ENCODE measurements at places on chromosomes 7 and 10.
A peak's percentile ranks its signal among the peaks of the same experiment; 100 is the strongest.

GRCh38 chr10:625333-625696 lies 64.2 kb downstream of the DIP2C start:
- DNase-seq, result no peak

DNA sequence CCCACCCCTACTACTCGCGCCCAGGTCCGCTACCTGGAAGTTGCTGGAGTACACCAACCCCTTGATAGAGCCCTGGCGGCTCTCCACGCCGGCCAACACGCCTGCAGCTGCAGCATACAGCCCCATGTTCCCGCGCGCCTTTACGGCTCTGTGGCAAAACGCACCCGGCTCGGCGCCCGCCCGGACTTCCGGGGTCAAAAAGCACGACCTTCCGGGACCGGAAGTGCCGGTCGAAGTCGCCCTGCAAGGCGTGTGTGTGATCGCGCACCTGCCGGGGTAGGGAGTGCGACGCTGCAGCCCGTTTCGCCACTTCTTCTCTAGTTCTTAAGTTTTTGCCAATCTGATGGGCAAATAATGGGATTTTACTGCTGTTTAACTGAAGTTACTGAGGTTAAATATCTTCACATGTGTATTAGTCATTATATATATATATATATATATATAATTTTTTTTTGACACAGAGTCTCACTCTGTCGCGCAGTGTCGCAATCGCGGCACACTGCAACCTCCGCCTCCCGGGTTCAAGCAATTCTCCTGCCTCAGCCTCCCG lies at the start of gene NSUN5:
TSS of gene NSUN5 (minus strand) at position 162 of the 550 bp plus-strand sequence. CDS start at position 126, 36 bp downstream.
- DNase-seq, result peak; percentile 90

DNA sequence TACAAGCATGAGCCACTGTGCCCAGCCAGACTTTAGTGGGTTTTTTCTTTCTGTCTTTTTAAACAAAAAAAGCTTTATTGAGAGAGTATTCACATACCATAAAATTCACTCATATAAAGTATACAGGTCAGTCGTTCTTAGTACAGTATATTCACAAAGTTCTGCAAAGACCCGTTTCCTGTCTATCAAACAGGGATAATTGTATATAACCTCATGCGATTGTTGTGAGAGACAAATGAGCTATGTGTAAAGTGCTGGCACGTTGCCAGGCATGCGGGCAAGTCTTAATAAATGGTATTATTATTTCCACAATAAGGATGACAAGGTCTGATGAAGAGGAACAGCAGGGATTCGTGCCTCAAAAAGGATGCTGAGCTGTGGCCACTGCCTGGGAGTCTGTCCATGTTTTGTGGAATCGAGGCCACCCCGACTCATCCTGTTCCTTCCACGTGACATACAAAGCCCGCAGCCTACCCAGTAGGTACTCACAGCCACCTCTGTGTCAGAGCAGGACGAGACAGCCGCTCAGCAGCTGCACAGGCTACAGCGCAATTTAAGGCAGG lies 51.6 kb downstream of the SMKR1 start:
- DNase-seq, result no peak

DNA sequence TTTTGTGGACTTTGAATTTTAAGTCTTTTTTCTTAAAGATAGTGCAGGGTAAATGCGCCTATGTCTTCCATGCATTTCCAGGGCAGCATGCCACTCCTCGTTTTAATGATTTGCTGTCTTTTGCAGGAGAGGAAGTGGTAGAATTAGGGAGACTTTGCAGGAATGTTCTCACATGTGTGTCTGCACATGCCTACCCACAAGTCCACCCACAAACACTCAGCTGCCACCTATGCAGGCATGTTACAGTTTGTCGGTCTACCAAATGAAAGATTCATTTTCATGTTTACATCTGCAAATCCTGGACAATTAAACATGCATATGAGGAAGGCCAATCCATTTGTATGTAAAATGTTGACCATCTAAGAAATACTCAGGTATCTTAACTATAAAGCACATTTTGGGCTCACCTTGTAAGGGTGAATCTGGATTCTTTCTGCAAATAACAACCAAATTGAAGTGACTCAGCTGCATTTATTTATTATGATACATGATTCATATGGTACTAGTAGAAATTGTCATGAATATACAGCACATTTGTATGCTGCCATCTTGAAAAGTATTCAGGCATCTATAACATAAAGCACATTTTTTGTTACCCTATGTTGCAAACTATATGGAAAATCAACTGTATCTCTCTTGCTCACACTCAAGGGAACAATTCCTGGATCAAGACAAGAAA lies 4.7 kb upstream of the TEX36 start:
- no peak for DNase-seq

DNA sequence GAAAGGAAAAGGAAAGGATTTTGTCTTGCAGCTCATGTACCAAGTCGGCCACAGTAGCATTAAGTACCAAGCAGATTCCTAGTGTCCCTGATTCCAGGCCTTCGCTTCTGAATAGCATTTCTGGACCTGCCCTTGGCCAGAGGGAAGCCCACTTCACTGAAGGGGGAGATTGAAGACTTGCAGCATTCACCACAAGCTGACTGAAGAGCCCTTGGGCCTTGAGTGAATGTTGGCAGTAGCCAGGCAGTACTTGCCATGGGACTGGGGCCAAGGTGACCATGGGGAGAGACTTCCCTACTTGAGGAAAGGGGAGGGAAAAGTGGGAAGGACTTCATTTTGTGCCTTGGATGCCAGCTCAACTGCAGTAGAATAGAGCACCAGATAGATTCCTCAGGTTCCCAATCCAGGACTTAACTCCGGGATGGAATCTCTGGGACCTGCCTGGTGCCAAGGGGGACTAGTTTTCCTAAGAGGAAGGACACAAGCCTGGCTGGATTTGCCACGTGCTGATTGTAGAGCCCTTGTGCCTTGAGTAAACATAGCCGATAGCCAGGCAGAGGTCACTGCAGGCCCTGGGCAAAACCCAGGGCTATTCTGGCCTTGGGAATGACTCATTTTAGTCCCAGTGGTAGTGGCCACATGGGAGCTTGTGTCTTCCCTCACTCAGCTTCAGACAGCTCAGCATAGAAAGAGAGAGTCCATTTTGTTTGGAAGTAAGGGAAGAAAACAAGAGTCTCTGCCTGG lies 141.7 kb upstream of the KCND2 start:
- no peak for DNase-seq

DNA sequence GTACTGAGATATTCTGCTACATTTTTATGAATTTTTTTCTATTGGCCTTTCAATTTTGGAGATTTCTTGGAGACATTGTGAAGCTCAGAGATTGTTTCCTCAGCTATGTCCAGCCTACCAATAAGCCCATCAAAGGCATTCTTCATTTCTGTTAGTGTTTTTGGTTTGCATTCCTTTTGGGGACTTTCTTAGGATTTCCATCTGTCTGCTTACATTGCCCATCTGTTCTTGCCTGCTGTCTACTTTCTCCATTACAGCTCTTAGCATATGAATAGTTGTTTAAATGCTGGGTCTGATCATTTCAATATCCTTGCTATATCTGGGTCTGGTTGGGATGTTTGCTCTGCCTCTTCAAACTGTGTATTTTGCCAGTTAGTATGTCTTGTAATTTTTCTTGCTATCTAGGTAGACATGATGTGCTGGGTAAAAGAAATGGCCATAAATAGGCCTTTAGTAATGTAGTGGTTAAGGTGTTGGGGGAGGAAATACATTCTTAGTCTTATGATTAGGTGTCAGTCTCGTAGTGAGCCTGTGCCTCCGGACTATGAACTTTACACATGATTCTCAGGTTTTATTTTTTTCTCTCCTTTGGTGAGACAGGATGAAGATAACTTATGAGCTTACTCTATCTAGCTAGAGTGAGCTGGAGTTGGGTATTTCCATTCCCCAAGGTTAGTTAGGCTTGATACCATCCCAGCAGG lies 32.6 kb upstream of the NME8 start:
- DNase-seq, result no peak

GRCh38 chr10:49749144-49749543 lies 13.0 kb downstream of the OGDHL start:
- DNase-seq, result no peak

DNA sequence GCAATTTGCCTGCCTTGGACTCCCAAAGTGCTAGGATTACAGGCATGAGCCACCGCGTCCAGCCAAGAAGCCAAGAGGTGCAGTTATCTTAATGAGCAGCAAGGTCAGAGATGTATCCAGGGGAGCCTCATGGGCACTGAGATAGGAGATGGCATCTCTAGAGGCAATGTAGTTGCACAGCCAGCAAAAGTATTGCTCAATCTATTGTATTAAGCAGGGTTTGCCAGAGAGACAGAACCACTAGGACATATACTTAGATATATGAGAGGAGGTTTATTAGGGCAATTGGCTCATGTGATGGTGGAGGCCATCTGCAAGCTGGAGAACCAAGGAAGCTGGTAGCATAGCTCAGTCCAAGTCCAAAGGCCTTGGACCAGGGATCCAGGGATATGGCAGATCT lies 16.3 kb upstream of the VPS26A start:
- DNase-seq, result no peak

DNA sequence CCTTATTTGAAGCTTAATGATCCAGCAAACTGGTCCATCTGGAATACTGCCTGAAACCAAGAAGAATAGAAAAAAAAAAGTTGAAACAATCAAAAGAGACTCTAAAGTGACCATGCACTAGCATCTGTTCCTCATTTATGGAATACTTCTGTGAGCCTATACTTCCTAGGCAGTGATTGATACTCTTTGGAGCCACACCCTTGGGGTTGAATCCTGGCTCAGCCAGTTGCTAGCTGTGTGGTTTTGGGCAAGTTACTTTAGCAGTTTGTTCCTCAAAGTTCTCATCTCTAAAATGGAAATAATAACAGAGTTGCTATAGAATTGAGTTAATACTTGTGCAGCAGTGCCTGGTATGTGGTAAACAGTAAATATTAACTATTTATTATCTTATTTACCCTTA lies 208.9 kb downstream of the GPR158 start:
- DNase-seq, result no peak

DNA sequence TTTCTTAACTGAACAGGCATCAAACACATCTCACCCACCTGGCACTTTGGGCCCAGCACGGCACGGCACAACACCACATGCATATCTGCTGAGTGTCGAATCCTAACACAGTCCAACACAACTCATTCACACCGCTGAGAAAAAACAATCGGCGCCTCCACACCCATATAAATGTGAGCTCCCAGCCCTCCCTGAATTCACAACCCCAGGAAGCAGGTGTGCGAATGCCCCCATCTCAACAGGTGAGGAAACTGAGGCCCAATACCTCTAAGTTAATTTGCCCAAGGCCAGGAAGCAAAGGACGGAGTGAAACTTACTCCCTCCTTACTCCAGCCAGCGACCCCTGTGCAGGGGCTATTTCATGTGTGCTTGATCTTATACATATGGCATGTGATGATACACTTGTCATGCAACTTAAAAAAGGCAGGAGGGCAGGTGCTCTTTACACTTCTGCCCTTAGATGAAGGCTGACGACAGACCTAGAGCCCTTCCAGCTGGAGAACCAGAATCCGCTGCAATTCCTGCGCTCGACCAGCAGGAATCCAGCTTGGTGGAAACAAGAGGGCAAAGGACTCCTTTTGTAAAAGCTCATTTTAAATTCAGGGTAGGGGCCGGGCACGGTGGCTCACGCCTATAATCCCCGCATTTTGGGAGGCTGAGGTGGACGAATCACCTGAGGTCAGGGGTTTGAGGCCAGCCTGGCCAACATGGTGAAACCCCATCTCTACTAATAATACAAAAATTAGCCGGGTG lies 116.0 kb downstream of the LARP4B start:
- DNase-seq, result no peak

DNA sequence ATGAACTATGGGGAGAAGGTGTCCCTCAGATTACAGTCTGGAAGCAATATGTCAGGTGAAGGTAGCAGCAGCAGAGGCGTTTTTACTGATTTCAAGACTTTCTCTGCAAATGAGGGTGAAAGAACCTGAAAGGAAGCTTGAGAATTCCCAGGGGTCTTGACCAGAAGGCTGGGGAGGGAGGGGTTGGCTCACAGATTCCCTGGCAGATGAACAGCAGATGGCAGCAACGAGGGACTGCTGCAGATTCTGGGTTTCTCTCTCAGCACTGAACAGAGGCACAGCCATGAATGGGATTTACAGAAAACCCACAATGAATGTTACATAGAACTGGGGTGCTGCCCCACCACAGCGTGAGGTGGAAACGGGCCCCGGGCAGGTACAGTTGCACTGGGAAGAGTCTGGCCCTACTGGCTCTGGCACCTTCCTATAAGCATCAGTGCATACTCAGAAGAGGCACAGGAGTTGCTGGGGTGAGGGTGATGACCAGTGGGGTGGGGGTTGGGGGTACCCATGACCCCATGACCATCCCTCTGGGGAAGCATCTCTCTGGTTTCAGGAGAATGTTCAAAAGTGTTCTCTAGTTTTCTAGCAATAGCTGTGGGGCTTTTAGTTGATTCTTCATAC lies 317.8 kb downstream of the SH2D4B start:
- DNase-seq, result no peak

- no peak for DNase-seq
Measured at GRCh38 chr7:107666790-107667189, 6.2 kb downstream of the SLC26A4 start.

- no peak for DNase-seq
Measured at GRCh38 chr10:129421399-129422010, 45.5 kb upstream of the MGMT start.

GRCh38 chr7:128810473-128810872 lies 18.7 kb downstream of the CCDC136 start:
- no peak for DNase-seq

- no peak for DNase-seq
Measured at GRCh38 chr7:22200238-22200637, 156.7 kb downstream of the RAPGEF5 start.

DNA sequence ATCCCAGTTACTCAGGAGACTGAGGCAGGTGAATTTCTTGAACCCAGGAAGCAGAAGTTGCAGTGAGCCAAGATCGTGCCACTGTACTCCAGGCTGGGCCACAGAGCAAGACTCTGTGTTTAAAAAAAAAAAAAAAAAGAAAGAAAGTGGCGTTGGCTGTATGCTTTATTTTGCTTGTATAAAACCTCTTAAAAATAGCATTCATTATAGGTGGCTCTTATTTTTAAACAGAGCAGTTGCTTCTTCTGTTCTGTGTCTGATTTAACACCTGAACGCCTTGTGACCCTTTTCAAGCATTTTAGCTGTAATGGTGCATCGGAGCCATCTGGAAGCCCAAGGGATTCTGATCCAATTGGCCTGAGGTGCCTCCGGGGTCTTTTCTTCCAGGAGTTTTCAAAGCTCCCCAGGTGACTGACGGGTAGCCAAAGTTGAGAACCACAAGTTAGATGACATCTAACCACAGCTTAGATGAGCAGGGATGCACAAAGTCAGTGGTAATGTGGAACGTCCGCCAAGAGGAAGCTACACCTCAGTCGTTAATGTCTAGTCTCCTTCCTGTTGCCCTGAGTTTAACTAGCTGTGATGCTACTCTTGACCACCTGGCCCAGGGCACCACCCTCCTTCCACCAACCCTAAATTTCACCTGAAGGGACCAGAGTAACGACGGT lies 274.6 kb upstream of the KLF6 start:
- no peak for DNase-seq

DNA sequence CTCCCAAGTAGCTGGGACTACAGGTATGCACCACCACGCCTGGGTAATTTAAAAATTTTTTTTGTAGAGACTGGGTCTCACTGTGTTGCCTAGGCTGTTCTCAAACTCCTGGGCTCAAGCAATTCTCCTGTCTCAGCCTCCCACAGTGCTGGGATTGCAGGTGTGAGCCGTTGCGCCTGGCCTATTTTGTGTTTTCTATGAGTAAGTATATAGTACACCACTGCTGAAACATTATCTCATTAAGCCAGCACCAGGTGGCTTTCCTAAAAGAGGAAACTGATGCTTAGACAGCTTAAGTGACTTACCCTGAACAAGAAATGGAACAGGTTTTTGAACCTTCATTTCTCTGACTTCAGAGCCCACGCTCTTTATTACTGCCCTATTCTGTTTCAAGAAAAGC lies 7.8 kb upstream of the PTPN12 start:
- no peak for DNase-seq
